Thymus (tissue), 14 donors: ENCODE measurements at places on chromosomes 11 and 22.

GRCh38 chr11:64712430-64713015, 10.5 kb downstream of the NRXN2 start:
- H3K27ac ChIP-seq, result no peak overlapping the region
- peak overlapping the region; percentile 6 for H3K4me3 ChIP-seq
- no peaks in the 10 kb centered on the region for H3K36me3 ChIP-seq
- no peak for DNase-seq
- peaks cover 63% of the 10 kb centered on the region for H3K27me3 ChIP-seq
- peaks cover 10% of the 10 kb centered on the region for H3K4me1 ChIP-seq

DNA sequence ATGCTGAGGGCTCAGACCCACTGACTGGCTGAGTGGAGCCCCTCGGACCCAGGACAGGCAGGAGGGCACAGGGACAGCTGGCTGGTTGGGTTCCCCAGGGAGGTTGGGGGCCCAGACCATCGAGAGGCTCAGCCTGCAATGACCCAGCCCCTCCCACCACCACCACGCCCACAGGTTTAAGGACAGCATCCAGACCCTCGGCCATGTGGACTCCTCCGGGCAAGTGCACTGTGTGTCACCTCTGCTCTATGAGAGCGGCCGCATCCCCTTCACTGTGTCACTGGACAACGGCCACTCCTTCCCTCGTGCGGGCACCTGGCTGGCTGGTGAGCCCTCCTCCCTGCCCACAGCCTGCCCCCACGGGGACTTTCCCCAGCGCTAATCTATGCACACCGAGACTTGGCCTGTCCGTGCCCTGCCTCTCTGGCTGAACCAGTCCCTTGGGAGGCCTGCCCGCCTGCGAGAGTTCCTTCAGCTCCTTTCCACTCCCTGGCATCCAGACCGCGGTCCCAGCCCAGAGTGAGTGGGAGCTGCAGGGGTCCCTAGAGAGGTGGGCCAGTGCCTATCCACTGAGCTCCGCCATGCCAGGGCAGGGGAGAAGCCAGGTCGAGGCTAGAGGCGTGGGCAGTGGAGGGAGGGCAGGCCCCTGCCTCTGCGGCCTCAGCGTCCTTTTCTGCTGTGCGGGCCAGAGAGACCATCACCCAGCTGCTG, 2.2 kb downstream of the SUSD2 start:
- H3K36me3 ChIP-seq, result peaks cover 16% of the 10 kb centered on the region
- H3K27me3 ChIP-seq, result no peaks in the 10 kb centered on the region
- no peak overlapping the region for H3K27ac ChIP-seq
- DNase-seq, result no peak

GRCh38 chr11:100903284-100903683, 216.2 kb downstream of the ARHGAP42 start:
- H3K4me3 ChIP-seq, result no peak overlapping the region
- H3K27me3 ChIP-seq, result no peaks in the 10 kb centered on the region
- no peaks in the 10 kb centered on the region for H3K36me3 ChIP-seq
- H3K27ac ChIP-seq, result no peak overlapping the region
- no peak for DNase-seq

GRCh38 chr11:32034680-32035079, 56.2 kb upstream of the RCN1 start:
- H3K4me3 ChIP-seq, result no peak overlapping the region
- no peaks in the 10 kb centered on the region for H3K4me1 ChIP-seq
- H3K27me3 ChIP-seq, result no peaks in the 10 kb centered on the region
- no peak overlapping the region for H3K27ac ChIP-seq
- no peak for DNase-seq

DNA sequence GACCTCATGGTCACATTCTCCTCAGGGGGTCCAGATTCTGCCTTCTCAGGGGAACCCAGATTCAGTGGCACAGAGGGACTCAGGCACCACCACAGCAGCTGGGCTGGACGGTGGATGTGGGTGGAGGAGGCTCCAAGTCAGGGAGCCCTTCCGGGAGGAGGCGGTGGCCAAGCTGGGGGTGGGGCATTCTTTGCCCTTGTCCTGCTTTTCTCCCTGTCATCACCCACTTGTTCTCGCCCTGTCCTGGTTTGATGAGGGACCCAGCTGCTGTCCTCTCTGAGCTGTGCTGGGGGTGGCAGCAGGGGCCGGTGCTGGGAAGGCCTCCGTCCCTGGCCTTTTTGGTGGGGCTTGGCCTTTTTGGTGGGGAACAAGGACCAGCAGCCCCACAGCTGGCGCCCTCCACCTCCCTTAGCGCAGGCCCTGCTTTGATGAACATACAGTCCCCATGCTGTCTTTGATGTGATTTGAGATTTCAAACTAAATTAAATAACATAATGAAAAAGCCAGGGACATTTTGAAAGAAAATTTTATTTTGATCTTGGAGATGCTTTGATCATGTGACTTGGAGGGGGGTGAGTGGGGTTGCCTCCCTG, 1168.2 kb downstream of the BRD1 start:
- no peak overlapping the region for H3K27ac ChIP-seq
- H3K36me3 ChIP-seq, result no peaks in the 10 kb centered on the region
- no peaks in the 10 kb centered on the region for H3K4me1 ChIP-seq

DNA sequence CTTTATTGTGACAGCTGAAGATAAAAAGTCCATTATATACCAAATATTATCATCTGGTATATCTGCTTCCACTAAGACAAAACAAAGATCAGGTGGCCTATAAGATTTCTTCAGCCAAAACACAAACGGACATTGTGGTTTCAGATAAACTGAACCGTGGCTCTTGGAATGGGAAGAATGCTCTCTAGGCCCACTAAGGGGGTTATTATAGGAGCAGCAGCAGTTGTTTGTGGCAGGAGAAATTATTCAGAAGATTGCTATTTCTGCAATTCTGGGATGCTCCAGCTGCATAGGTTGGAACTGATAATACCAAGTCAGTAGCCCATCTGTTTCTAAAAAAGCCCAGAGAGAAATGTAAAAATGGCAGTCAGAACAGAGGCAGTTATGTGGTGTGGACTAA, 145.3 kb downstream of the NCAM1 start:
- no peaks in the 10 kb centered on the region for H3K27me3 ChIP-seq
- H3K4me1 ChIP-seq, result no peaks in the 10 kb centered on the region
- no peak overlapping the region for H3K4me3 ChIP-seq
- H3K27ac ChIP-seq, result no peak overlapping the region
- no peak for DNase-seq

DNA sequence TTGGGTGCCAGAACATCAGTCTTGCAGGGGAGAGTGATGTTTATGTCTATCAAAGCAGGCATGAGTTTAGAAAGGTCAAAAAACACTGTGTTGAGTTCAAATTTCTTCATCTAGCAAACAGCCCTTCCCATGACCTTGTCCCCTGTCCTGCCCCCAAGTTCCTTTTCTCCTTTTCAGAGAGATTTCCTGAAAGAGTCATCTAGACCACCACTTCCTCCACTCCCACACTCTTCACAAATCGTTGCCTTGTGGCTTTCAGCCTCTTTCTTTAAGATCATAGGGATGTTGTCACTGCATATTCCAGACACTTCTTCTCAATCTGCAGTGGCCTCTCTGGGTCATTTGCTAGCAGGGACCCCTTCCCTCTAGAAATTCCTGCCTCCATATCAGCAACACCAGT, 290.5 kb downstream of the TENM4 start:
- H3K27ac ChIP-seq, result no peak overlapping the region
- H3K36me3 ChIP-seq, result no peaks in the 10 kb centered on the region
- no peaks in the 10 kb centered on the region for H3K27me3 ChIP-seq
- no peak for DNase-seq
- H3K4me1 ChIP-seq, result no peaks in the 10 kb centered on the region

DNA sequence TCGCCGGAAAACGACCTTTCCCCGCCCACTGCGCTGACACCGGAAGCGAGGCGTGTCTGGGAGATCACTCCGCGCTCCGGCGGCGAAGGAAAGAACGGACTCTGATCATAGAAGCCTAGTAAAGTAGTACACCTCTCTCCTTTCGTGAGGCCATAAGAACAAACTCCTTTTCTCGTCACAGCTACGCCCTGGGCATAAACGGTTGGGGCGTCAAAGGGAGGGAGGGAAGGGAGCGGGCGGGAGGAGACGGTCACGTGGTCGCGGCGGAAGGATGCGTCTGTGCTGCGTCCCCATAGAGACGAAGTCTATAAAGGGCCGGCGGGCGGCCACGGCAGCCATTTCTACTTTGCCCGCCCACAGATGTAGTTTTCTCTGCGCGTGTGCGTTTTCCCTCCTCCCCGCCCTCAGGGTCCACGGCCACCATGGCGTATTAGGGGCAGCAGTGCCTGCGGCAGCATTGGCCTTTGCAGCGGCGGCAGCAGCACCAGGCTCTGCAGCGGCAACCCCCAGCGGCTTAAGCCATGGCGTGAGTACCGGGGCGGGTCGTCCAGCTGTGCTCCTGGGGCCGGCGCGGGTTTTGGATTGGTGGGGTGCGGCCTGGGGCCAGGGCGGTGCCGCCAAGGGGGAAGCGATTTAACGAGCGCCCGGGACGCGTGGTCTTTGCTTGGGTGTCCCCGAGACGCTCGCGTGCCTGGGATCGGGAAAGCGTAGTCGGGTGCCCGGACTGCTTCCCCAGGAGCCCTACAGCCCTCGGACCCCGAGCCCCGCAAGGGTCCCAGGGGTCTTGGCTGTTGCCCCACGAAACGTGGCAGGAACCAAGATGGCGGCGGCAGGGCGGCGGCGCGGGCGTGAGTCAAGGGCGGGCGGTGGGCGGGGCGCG, at the start of gene ATF4:
ATF4 (plus strand) TSS at position 337 of the 880 bp plus-strand sequence. CDS start 884 bp downstream, outside the sequence.
- peaks cover 50% of the 10 kb centered on the region for H3K4me1 ChIP-seq
- peak; percentile 100 for DNase-seq
- no peaks in the 10 kb centered on the region for H3K27me3 ChIP-seq
- peaks cover 26% of the 10 kb centered on the region for H3K36me3 ChIP-seq

DNA sequence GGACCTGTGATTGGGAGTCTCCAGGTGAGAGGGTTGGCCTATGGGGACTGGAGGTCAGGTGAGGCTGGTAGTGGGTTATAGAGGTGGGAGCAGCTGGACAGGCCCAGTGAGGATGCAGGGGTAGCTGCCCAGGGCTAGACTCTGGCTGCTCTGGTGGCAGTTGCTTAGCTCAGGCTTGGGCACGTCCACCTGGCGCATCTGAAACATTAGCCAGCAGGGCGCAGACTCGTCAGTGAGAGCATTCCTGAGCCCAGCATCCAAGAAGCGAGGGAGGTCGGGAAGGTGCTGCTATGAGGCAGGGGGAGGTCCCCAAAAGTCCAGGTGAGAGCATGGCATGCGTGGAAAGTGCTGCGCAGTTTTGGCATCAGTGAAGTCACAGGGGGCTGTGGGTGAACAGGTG, 3.5 kb upstream of the GGT1 start:
- H3K27ac ChIP-seq, result peak overlapping the region; percentile 70
- H3K36me3 ChIP-seq, result no peaks in the 10 kb centered on the region
- H3K27me3 ChIP-seq, result no peaks in the 10 kb centered on the region
- peaks cover 26% of the 10 kb centered on the region for H3K4me1 ChIP-seq
- no peak for DNase-seq

GRCh38 chr22:17734187-17734586, 40.1 kb downstream of the BID start:
- no peak overlapping the region for H3K27ac ChIP-seq
- H3K36me3 ChIP-seq, result peaks cover 63% of the 10 kb centered on the region
- no peaks in the 10 kb centered on the region for H3K27me3 ChIP-seq
- H3K4me3 ChIP-seq, result no peak overlapping the region

DNA sequence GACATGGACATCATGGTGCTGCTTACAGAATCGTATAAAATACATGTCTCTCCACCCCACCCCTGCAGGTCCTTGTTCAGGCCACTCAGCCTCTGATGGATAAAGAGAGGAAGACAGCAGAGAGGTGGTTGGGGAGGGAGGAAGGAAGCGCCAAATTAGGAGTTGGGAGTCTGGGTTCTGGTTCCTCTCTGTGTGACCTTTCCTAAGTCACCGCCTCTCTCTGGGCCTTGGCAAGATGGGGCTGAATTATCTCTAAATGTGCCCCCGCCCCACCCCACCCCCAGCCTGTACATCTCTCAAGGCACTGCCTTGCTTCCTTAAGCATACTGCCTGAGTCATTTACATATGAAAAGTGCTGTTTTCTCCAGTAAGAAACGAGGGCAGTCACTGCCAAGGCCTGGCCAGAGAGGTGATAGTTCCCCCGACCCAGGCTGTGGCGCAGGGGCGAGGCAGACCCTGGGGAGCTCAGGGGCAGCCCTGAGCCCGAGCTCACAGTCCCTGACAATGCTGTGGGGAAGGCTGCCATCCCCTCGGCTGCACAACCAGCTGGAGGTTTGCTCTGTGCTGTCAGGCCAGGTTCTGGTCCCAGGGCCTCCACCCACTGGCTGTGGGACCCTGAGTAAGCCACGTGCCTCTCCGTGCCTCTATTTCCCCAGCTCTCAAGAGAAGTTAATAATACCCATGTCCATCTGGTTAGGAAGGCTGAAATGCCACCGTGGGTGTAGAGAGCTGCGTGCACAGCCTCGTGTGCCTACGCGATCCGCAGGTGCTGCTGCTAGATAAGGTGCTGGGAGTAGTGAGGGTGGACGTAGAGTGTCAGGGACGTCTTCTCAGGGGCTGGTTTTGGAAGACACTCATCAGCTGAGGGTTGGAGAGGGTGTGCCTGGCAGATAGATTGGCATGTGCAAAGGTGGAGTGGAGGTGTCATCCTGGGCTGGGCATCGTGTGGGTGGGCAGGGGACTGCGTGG, 55.3 kb downstream of the CACNA1I start:
- no peak overlapping the region for H3K4me3 ChIP-seq
- H3K27me3 ChIP-seq, result peaks cover 10% of the 10 kb centered on the region
- DNase-seq, result no peak
- no peak overlapping the region for H3K27ac ChIP-seq
- no peaks in the 10 kb centered on the region for H3K36me3 ChIP-seq

GRCh38 chr11:72668629-72669347, 5.4 kb downstream of the PDE2A start:
- no peaks in the 10 kb centered on the region for H3K36me3 ChIP-seq
- H3K27ac ChIP-seq, result no peak overlapping the region
- DNase-seq, result no peak
- no peak overlapping the region for H3K4me3 ChIP-seq
- peaks cover 2% of the 10 kb centered on the region for H3K27me3 ChIP-seq
- H3K4me1 ChIP-seq, result no peaks in the 10 kb centered on the region

DNA sequence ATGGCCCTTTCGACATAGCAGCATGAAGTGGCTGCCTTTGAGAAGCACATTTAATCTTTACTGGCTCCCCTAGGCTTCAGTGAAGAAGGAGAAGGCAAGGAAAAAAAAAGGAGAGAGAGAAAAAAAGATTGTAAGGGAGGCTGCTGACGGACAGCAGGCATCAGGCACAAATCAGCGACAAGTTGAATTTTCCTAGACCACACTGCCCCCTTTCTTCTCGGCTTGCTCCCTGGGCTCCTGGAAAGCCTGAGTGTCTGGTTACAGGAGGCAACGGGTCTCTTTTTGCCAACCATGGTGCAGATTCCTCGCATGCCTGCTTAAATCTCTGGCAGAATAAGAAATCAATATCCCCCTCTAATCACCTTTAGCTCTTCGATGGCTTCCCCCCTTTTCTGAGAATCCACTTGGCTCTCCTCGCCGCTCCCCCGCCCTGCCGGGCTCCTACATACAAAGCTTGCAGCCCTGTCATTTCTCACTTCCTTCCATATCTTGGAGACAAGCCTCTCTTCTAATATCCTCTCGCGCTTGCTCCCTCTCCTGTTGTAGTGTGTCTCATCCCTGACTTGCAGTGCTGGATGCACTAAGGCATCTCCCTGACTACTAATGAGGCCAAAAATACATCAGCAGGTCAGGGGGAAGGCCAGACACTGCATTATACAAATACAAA, 14.3 kb downstream of the BLID start:
- H3K27ac ChIP-seq, result peak overlapping the region; percentile 48
- H3K36me3 ChIP-seq, result no peaks in the 10 kb centered on the region
- DNase-seq, result no peak
- no peaks in the 10 kb centered on the region for H3K4me1 ChIP-seq
